ENCODE measurements at places on chromosomes 4 and X.
A peak's percentile ranks its signal among the peaks of the same experiment; 100 is the strongest.

- no peak for DNase-seq
These were observed 69.8 kb downstream of the GPR101 start for GRCh38 chrX:136963973-136964372.

GRCh38 chrX:12145402-12145801 lies 7.1 kb downstream of the FRMPD4 start:
- no peak for DNase-seq

DNA sequence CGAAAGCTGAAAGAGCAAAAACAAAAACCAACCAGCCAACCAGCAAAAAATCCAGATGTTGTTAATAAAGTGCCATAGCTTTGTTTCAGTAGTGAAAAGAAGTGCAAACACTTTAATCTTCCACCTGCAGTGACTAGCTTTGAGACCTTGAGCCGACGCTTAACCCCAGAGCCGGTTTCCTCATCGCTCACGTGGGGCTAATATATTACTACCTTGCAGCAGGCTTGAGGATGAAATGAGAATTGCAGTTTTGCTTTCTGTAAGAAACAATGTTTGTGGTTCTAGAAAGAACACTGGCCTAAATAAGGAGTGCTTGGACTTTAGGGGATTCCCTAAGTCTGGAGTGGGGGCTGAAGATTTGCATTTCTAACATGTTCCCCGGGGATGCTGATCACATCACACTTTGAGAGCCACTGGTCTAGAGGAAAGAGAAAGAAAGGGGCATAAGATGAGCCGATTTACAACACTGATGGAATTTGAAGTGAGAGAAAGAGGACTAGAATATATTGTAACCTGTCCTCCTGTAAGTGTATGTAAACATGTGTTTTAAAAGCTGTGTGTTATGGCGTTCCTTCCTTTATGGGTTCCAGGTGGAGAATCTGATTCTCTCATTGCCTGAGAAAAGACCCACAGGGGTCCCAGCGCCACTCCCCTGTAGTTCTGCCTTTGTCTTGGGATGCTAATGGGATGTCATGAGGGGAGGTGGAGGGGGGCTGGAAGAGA lies 1.4 kb downstream of the FGF2 start:
- DNase-seq: peak; percentile 3

- no peak for DNase-seq
These were observed 15.8 kb downstream of the CYTL1 start for GRCh38 chr4:5003372-5003857.

DNA sequence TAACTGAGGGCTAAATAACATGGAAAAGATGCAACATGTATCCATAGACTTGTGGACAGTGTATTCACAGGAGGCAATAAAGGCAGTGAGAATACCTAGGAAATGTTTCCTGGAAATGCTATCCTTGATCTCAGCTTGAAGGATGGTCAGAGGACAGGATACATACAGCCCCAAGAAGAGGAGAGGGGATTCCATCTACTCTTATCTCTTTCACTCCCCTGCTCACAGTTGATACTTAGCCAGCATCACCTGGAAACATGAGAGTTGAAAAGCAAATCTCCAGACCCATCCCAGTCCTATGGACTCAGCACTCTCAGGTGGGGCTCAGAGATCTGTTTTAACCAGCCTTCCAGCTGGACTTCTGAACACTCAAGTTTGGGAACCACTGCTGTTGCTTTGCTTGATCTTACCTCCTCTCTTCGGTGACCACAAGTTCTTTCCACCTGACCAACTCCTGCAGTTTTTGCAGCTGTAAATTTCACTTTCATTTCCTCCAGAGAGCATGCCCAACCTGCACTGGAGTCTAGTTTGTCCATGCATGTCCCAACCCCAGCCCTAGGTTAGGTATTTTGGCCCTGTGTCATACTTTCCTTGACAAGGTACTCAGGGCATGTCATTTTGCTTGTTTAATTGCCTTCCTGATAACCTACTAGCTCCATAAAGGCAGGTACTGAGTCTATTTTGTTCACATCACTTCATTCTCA lies 10.4 kb downstream of the RELL1 start:
- no peak for DNase-seq

- DNase-seq: no peak
These were observed 5.5 kb upstream of the TLR10 start for GRCh38 chr4:38788317-38788716.

DNA sequence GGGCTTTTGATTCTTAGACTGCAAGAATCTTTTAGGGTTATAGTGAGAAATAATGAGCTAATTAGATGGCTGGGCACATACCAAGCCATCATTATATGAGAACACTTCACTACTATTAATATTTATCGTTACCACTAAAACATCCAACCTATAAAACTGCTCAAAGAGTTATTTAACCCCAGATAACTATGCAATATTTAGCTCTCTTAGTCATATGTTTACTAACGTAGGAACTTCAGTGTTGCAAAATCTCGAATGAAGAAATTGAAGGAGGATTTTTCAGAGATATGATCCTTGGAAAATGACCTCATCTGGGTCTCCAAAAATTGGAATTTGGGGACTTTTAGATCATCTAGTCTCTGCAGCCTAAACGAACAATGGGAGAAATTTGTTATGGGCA lies 265.0 kb upstream of the RPS6KA3 start:
- DNase-seq: no peak

- no peak for DNase-seq
These were observed 521.8 kb upstream of the DIPK2B start for GRCh38 chrX:45722471-45722870.

DNA sequence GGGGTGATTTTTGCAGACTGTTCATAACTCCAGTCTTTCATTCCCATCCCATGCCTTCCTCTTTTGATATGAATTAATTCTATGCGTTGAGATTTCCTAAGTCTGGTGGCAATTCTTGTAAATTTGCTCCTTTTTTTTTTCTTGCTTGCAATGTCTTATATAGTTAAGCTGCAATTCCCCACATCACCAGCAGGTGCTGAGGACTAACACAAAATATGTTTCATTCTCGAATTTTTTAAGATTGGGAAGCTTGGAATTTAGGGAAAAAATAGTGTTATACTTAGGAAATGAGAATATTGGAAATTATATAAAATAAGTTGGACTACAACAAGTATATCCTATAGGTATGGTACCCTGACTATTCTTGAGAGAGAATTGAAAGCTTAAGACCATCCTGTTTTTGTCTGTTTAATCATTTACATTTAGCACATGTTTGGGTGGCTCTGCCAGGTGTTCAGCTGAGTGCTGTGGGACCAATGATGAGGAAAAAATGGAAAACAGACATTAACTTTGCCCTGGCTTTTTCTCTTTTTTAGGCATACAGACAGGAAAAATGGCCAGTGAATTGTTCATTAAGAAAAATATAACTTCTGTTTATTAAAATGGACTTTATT lies 30.2 kb downstream of the AFF2 start:
- DNase-seq: no peak

DNA sequence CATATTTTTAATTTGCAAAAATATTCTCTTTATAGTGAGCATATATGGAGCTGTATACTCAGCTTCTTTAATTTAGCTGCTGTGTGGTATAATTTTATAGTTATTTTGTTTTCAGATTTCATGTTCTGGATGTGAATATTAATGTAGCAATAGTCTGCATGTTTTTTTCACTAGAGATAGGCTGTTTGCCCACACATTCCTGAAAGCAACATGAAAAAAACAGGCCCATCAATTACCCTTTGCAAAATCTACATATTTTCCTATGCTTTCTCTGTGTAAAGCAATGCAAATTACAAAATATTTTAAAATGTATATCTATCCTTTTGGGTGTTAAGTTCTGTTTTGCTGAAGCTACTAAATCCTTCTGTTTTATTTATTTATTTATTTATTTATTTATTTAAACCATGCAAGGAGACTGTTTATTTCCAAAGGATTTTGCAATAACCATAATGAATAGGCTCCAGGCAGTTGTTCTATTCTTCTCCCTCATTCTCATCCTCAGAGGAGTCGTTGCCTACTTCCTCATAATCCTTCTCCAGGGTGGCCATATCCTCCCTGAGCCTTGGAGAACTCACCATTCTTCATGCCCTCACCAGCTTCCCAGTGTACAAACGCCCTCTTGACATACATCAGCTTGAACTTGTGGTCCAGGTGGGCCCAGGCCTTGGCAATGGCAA lies 277.1 kb downstream of the ANKRD50 start:
- no peak for DNase-seq

DNA sequence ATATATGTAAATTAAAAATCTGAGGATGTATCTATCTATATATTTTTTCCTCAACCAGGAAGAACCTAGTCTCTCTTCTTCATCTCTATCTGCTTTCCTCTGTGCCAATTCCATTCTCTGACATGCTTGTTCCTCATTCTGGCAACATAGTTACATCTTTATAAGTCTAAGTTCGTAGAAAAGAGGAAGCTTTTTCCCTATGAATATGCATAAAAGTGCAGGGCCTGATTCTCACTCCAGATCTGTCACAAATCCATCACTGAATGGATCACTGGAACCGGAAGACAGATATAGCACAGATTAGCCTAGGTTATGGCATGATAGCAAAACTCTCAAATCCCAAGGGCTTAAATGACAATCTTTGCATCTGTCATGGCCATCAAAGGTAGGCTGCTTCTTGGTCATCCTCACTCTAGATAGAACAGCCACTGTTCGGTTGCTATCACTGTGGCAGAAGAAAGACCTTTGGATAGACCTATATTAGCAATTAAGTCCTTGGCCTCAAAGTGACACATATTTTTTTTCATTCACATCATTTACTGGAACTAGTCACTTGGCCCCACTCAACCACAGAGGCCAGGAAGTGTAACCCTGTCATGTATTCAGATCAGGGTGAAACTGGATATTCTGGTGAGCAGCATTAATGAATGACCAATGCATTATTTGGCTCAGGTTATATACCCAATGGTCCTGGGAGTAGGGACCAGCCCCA lies 22.2 kb downstream of the DTHD1 start:
- DNase-seq: no peak

DNA sequence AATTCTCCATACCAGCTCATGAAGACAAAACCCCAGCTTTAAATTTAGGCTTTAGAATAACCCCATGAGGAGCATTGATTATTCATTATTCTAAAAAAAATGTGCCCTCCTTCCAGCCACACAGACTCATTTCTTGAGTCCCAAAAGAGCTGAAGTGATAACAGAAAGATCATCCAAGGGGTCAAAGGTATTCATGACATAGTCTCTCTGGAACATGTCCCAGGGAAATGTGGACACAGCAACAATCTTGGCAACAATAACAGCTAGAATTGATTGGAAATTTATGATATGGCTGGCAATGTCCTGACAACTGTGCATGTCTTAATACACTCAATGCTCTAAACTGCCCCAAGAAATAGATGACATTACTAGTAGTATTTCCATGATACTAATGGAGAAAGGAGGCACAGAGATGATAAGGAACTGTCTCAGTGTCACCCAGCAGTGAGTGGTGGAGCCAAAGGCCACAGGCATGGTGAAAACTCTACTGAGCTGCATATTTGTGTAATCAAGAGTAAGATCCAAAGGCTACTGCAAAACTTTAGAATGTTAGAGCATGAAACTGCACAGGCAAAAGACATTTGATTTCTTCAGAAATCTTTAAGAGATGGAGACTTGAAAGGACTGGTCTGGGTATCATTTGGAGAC lies 37.3 kb upstream of the XAGE1B start:
- DNase-seq: no peak

- no peak for DNase-seq
These were observed 234.0 kb upstream of the BCOR start for GRCh38 chrX:40331762-40332161.

DNA sequence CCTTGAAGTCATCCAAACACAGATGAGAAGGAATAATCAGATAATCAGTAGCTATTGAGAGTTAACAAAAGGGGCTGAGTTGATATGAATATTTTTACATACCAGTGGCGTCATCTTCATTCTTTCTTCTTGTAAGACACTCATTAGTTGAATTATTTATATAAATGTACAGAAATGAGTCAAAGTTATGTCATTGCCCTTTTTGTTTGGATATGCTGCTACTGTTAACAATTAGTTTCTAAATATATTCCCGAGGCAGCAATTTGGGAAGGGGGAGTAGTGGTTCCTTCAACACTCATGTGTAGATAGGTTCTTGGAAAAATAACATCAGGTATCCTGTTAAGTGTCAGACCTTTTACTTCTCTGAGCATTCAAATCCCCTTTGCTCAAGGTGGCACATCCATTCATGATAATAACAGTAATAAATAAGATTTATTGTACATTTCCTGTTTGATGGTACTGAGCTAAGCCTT lies 436.6 kb downstream of the SPRY1 start:
- DNase-seq: no peak

- no peak for DNase-seq
These were observed 20.9 kb downstream of the SGMS2 start for GRCh38 chr4:107845681-107846080.

DNA sequence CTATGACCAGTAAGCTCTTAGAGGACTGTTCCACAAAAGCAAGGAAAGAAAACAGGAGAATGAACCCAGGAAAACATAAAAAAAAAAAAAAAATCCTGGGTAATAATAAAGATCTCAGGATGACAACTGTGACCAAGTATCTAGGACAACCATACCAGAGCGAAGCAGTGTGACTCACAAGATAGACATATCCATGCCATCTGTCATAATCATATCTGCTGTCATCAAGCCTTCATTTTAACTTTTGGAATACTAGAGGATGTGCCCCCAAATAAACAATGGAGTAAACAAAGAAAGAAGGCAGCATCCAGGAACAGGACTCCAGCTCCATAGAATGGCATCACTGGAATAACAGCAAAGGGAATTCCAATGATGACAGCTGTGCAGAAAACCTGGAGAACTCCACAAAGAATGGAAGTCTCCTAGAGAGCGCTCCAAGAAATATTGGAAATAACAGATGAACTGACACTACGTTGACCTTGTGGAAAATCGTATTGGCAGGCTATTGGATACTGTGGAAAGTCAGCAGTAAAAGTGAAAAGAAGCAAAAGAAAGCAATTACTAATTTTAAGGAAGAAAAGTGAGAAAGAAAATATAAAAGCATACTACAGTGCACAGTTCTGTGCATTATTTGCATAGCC lies 35.3 kb downstream of the HPGDS start:
- DNase-seq: no peak

GRCh38 chrX:126393284-126393683 lies 159.3 kb downstream of the DCAF12L1 start:
- no peak for DNase-seq

DNA sequence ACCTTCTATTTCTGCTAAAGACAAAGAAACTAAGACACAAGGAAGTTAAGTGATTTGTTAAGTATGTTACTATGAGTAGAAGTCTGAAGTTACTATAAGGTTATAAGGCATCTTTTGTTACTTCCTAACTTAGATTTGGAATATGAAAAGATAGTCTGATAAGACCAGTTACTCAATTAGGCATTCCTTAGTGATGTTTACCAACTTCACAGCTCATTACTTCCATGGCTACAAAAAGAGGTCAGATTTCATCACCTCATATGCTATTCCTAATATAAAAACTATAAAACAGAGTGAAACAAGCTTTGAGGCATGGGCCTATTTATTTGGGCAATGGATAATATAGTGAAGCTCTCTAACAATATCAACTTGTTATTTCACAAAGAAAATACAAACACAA lies 143.1 kb downstream of the TBCK start:
- DNase-seq: no peak

DNA sequence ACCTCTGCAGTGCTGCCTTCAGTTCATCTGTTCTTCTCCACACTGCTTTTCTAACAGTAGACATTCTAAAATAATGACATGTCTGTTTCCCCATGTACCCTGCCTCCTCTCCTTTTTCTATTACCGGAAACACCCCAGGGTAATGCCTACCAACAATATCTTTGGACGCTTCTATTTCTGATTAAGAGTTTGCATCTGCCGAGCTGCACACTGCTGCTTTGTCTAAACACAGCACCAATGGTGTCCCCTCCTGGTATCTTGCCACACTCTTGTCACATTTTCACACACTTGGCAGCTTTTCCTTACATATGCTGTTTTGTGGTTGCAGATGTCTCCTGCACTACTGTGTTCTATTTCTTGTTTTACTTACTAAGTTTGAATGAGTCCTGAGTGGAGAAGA lies 288.8 kb downstream of the GRIA2 start:
- DNase-seq: no peak

All from T-helper 9 cell (primary cell).